ENCODE measurements at places on chromosomes 6 and 20.

DNA sequence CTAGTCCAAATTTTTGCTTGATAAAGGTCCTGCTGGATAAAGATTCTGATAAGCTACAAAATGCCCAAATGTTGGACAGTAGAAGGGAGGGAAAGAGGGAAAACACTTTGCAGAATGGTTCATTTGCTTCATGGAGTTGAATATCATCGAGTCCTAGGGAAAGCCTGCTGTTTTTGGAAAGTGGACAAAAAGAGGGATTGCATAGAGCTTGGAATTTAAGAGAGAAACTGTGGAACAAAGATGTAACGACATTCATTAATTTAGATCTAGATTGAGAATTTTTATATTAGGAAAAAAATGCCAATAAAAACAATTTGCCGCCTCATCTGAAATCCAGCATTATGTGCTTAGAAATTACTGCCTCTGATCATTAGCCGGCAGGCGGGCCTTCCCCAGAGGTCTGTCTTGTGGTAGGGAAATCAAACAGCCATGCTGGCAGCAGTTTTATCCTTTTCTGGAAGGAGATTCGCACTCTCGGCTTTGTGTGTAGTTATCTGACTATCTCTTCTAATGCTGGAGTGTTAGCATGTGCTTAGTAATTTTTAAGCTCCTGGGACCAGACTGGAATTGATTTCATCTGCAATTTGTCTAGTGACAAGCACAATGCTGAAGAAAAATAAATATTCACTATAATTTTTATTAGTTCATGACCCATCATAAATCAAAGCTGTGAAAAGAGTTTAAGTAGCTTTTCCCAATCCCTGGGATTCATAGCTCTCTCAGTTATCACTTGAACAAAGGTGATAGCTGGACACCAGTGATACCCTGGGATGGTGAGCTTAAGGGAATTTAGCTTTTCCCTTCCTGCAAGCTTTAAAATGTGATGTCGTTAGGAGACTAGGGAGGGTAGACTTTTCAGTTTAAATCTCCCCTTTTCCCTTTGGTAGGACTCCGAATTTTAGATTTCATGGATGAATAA, 329.5 kb downstream of the PRL start:
- DNase-seq, result no peak

DNA sequence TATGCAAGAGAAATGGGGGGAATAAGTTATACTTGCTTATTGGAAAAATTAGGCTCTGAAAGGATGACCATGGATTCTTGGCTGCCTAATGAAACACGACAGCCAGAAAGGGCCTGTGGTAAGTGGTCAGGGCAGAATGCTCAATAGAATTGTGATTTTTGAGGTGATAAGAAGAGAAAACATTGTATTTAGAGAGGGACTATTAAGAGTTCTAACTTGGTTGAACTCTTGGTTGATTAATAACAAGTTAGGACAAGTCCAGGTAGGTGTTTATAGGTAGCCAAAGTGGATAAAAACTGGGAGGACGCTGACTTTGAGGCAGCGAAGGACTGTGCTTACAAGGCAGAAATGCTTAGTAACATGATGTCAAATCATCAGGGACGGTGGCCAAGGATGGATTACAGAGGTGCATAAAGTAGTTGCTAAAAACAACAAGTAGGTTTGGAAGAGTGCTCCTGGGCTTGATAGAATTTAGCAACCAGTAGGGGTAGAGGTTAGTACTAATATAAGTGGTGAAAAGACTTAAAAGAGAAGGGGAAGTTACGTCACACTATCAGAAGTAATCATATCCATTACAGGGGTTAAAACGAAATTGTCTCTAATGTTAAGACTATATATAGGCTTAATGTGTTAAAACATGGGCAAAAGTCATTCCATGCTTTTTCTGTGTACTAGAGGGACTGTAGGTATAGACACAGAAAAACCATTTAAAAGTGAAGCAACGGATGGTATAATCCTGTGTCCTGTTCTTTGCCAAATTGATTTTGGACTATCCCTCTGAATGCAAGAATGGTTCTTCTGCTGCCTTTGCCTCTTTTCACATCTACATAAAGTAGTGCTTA, 98.6 kb downstream of the EYA4 start:
- no peak for DNase-seq

- DNase-seq, result no peak
Measured at GRCh38 chr20:53828088-53828681, 234.5 kb upstream of the ZNF217 start.

GRCh38 chr20:37693242-37693634, 592 bp upstream of the CTNNBL1 start:
- DNase-seq, result no peak

GRCh38 chr6:160393891-160394653, 45.9 kb downstream of the SLC22A3 start:
- no peak for DNase-seq

GRCh38 chr6:157442291-157442690, 61.3 kb downstream of the ZDHHC14 start:
- DNase-seq, result no peak

DNA sequence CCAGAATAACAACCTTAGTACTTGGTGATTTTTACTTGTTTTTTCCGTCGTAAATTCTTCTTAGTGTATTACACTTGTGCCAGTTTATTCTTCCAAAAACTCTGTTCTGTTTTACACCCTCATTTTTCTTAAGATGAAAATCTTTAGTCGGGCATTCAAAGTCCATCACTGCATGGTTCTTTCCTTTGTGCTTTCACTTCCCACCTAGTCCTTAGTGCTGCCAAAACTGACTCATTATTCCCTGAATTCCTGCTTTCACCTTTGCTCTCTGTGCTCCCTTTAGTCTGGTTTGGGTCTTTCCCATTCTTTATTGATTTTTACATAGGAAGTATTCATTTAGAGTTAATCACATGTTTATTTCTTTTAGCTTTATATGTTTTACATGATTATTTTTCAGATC, 3.3 kb downstream of the TRMT11 start:
- no peak for DNase-seq

DNA sequence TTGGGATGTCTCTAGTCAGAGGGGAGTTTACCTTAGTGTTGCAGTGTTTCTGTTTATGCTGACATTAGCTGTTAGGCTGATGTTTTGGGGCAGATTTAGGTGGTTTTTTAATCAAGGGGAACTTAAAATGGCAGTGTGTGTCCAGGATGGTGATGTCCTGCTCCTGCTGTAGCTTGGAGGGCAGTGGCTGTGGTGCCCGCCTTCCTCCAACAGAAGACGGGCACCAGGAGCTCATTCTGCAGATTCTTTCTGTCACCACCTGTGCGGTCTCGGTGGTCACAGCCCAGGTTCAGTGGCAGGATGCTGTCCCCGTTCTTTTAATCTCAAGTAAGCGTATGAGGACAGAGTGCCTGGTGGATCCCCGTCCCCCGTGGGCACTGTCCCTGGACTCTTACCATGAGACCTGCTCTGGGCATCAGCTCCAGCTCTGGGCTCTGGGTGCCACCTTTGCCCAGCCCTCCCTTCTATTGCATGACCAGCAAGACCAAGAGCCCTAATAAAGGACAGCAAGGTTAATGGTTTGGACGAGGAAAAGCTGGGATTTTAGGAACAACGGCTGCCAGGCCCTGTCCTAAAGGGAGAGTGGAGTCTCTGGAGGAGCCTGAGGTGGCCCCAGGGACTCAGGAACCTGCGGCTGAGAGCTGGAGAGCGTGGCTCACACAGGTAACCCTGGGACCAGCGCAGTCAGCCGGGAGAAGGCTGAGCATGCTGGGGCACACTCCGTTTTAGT, 217.3 kb downstream of the ERMARD start:
- no peak for DNase-seq

- DNase-seq, result no peak
Measured at GRCh38 chr6:64100702-64101303, 465.2 kb downstream of the PHF3 start.

DNA sequence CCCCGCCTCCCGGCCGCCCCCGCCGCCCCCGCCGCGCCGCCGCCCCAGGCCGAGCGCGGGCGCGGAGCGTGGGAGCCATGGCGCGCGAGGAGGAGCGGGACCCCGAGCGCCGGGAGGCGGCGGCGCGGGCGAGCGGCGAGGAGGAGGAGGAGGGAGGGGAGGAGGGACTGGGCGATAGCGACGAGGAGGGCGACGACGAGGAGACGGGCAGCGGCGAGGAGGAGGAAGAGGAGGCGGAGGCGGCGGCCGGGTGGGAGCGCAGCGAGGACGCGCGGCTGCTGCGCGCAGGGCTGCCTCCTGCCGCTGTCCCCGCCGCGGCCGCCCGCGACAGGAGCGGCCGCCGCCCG, at the start of gene SLC24A3:
SLC24A3 (plus strand) TSS at position 174 of the 347 bp plus-strand sequence.
- DNase-seq, result no peak

GRCh38 chr6:136725124-136725523, 67.2 kb downstream of the MAP3K5 start:
- no peak for DNase-seq
